ENCODE measurements at places on chromosomes 1 and 21.
A peak's percentile ranks its signal among the peaks of the same experiment; 100 is the strongest.

DNA sequence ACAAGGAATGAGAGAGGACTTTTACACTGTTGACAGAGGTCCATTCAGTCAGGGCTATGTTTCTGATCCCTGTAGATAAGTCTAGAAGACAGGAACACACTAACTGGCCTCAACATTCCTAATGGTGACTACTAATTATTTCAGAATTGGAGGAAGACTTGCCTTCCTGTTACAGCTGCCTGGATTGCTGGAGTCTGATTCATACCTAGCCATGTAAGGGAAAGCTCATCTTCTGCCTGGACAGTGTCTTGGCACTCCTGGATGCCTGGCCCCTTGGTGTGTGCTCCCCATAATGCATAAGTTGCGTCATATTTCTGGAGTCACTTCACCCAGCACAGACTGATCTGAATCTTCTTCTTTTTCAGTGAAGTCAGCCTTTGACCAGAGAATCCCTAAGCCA is 326.0 kb upstream of the RUNX1 start:
- DNase-seq = peak; percentile 92

GRCh38 chr1:198241553-198241952 is 84.8 kb downstream of the NEK7 start:
- DNase-seq = no peak

DNA sequence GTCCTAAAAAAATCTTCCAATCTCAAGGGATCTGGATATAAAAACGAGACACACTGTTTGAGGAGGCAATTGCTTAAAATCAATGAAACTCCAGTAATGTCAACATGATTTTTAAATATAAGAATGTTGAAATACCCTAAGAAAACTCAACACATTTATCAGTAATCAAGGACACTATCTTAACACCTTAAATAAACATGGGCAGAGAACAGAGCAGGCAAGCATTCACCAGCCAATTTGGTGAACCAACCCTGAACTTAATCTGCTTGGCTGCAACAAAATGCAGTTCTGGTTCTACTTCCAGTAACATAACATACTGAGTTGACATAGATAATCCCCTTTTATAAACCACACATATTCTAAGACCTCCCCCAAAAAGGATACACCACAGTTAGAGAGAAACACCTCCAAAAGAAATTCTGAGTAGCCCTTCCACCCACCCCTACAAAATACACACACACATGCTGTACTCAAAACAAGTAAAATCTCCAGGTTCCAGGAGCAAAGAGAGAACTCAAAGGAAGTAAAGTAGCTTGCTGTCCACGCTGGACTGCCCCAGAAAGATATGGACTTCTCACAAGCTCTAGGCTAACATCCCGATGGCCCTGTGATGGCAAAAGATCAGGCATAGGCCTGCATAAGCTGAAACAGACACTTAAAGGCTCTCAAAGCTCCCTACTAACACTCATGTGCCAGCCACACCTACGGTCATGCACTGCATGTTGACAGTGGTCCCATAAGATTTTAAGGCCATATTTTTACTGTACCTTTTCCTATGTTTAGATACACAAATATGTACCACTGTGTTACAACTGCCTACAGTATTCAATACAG is 30.5 kb downstream of the TP53BP2 start:
- no peak for DNase-seq

DNA sequence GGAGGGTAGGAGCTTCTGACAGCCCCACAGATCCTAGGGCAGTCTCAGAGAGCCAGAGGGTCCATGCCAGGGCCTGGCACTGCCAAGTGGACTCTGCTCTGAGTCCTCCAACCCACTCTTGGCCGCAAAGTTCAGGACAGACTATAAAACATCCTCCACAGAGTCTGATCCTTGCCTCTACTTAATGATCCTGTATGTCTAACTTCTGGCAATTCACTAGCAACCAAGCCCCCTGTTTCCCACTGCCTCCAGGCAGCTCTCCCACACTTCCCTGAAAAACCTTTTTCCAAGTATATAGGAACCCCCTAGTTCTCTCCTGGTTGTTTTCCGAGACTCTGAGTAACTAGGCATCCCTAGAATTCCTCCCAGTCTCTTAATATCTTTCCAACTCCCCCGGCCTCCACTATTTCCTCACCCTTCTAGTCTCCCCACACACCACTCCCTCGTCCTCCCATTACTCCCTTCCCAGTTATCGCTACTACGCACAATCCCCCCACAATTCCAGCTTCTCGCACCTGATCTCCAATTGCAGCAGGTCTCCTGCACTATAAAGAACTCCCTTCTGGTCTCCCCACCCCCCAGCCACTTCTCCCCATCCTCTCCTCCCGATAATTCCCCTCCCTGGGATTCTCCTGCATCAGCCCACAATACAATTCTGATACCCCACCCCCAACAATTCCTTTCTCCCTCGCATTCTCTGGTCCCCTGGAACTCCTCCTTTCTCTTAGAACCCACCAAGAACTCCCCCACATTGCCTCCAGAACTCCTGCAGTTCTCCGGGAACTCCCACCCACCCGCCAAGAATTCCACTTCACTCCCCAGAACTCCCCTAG is 574 bp downstream of the IGSF9 start:
- no peak for DNase-seq

DNA sequence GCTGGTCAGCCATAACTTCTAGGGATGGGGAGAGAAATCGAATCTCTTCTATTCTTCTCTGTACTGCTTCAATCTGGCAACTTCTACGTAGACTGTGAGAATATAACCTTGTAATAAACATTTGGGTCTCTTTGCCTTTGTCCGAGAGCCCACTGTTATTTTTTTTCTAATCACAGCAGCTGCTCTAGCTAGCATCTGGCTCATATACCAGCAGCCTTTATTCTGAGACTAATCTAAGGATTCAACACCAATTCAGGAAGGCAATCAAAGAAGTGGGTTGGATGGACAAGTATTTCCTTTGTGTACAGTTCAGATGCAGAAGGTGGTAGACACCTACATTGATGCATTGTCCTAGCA is 15.6 kb downstream of the PCP4 start:
- no peak for DNase-seq

DNA sequence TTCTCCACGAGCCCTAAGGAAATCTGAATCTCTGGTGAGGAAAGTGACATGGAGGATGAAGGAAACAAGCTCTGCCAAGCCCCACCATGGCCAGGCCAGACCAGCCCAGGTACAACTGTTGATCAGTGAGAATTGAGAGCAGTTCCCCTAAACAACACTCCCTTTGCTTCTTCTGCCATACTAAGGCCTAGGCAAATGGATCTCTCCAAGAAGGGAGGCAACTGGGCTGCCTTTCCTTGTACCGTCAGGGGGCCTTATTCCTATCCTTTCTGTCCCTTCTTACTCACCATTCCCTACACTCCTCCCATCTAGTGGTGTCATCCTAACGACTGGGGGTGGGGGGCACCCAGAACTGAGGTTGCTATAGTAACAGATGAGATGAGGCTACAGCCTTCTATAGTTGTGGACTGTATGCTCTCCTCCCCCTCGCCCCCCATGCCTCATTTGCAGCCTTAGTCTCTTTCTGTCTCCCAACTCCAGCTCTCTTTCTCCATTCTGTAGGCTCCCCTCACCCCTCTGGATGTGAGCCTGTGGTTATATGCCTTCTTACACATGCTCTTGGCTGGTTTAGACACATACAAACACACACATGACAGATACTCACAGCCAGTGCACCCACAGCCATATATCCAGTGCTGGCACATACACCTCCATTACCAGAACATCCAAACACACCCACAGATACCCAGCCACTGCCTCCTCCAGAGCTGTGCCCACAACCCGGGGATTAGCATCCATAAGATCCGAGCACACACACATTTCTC is 3.6 kb downstream of the PEA15 start:
- DNase-seq = peak; percentile 30

DNA sequence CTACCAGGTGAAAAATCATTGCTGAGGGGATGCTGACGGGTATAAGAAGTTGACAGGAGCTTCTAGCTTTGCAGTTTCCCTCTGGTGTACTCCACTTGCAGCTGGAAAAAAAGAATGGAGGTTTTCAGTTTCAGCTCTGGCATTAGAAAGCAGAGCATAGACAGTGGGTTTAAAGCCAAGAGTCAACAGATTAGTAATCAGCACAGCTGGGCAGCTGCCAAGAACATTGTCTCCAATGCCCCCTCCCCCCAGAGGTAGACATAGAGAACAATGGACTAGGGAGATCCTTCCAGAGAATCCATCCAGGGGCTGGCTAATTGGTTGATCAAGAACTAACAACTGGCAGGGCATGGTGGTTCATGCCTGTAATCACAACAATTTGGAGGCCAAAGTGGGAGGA is 10.1 kb upstream of the ZBTB8B start:
- peak; percentile 35 for DNase-seq

- DNase-seq = no peak
These were observed 30.0 kb upstream of the SDE2 start for GRCh38 chr1:226029093-226029496.

DNA sequence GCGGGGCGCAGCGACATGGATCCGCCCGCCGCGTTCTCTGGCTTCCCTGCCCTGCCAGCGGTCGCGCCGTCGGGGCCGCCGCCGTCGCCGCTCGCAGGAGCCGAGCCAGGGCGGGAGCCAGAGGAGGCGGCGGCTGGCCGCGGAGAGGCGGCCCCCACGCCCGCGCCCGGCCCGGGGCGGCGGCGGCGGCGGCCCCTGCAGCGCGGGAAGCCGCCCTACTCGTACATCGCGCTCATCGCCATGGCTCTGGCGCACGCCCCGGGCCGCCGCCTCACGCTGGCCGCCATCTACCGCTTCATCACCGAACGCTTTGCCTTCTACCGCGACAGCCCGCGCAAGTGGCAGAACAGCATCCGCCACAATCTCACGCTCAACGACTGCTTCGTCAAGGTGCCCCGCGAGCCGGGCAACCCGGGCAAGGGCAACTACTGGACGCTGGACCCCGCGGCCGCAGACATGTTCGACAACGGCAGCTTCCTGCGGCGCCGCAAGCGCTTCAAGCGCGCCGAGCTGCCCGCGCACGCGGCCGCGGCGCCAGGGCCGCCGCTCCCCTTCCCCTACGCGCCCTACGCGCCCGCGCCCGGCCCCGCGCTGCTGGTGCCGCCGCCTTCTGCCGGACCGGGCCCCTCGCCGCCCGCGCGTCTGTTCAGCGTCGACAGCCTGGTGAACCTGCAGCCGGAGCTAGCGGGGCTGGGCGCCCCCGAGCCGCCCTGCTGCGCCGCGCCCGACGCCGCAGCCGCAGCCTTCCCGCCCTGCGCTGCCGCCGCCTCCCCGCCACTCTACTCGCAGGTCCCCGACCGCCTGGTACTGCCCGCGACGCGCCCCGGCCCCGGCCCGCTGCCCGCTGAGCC is 459 bp downstream of the FOXE3 start:
- DNase-seq = no peak

GRCh38 chr1:66323958-66324625 is 209.9 kb upstream of the SGIP1 start:
- DNase-seq = peak; percentile 36

DNA sequence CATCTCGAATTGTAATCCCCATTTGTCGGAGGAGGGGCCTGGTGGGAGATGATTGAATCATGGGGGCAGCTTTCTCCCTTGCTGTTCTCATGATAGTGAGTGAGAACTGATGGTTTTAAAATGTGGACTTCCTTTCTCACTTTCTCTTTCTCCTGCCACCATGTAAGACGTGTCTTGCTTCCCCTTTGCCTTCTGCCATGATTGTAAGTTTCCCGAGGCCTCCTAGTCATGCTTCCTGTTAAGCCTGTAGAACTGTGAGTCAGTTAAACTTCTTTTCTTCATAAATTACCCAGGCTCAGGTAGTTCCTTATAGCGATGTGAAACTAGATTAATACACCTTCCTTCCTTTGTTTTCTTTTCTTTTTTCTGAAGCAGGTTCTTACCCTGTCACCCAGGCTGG is 13.9 kb downstream of the DNAJC6 start:
- peak; percentile 45 for DNase-seq

Measured in ELR (cell line).